CD4-positive, alpha-beta T cell treated with Interleukin-15 for 4 hours (primary cell): ENCODE measurements at places on chromosomes 5 and 9.

GRCh38 chr5:172751761-172752510 is 19.1 kb downstream of the DUSP1 start:
- DNase-seq, result no peak

DNA sequence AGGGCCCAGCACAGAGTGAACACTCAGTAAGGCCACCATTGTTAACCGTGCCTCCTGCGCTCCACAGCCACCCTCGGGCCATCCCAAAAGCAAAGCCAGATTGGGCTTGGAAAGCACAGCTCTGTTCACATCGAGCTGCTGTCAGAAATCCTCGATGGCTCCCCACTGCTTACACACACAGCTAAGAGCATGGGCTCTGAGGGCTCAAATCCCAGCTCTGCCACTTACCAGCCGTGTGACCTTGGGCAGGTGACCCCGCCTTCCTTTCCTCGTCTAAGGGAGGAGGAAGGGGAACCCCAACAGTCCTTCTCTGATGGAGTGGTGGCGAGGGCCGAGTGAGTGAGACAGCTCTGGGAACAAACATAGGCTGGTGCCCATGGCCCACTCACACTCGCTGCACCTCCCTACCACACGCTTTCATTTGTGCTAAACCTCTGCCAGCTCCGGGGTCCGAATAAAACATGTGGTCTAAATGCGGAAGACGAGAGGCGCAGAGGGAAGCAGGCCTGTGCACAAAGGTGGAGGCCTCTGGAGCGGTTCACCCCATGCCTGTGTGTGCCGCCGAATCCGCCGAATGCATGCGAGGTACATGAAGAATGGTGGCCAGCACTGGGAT is 139.3 kb downstream of the PAX5 start:
- DNase-seq, result no peak

- DNase-seq, result no peak
Observed at GRCh38 chr5:2751592-2752021, at the start of gene IRX2. IRX2 (minus strand) TSS chr5:2751677; CDS start chr5:2751413, 264 bp downstream.

- DNase-seq, result no peak
Observed at GRCh38 chr5:74173241-74173640, 467.3 kb downstream of the ENC1 start.

DNA sequence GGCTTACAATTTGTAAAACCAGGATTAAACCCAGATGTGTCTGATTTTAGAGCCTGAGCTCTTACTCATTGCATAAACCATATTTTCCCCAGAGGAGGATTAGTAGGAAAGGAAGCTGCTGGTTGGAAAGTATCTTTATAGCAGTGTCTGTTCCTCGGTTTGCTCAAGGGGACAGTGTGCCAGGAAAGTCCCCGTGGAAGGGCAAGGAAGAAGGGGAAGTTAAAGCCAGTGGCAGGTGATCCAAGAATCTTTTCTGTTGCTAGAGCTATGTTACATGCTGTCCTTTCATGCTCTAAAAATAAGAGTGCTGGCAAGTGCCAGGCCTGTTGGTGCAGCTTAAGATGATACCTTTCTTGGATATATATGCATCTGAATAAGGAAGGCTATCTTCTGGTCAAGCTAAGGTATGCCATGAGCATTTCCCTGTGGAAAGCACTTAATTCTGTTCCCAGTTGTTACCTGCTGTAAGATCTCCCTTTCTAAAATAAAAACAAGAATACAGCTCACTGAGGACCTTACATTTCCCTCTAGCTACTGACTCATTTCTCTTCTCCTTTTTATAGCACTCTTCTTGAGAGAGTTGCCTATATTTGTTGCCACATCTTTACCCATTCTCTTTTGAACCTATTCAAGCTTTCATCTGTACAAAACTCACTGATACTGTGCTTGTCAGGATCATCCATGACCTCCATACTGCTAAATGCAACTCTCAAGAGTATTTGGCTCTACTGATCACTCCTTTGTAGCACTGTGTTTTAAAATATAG is 8.0 kb downstream of the PDCD1LG2 start:
- DNase-seq, result no peak

GRCh38 chr5:132182359-132183040 is 45.2 kb downstream of the P4HA2 start:
- DNase-seq, result no peak

DNA sequence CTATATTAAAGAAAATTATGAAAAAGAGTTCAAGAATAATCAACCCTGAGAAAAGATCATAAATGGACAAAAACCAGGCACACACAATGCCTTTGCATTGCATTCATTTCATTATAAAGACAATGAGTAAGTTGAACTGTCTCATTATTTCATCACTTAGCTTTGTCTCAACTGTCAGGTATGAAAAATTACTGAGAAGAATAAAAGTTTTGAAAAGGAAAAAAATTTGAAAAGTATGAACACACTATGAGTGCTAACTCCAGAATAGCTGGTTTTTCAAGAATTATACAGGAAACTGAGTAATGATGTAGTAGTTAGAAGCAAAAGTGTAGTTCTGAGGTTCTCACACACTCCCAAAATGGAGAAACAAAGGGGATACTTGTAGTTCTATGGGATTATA is 16.3 kb upstream of the ANXA1 start:
- DNase-seq, result no peak

DNA sequence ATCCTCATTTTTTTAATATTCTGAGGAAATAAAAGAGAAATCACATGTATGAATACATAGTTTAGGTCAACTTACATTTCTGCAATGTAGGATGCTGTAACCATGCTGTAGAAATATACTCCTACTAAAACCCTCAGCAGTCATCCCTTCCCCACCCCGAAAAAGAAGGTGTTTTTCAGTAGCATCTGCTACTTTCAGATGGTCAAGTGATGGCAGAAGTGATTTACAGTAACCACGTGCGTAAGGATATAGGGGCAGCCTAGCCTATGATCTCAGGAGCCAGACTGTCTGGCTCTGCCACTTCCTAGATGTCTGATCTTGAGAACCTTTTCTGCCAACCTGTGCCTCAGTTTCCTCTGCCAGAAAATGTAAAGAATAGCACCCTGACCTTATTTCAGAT is 26.0 kb upstream of the SYK start:
- DNase-seq, result no peak
